Left ventricle myocardium inferior (tissue), 1 donor: ENCODE measurements at places on chromosomes 16 and 17. TPM values are rescaled to one million over a fixed set of nuclear protein-coding genes. Genes with fewer than 3 reads are reported as not detected.
A peak's percentile ranks its signal among the peaks of the same experiment; 100 is the strongest.

CA4 gene
- 12.9 TPM for total RNA-seq

NOXO1 gene
- not detected for total RNA-seq

- peak; percentile 77 for DNase-seq
Measured at GRCh38 chr17:64327201-64327930, 63.3 kb downstream of the PECAM1 start.

ITPRIPL2 gene
- 12.3 TPM for total RNA-seq

- no peak for DNase-seq
Measured at GRCh38 chr16:55871411-55872038, 3.6 kb downstream of the CES5A start.

DNA sequence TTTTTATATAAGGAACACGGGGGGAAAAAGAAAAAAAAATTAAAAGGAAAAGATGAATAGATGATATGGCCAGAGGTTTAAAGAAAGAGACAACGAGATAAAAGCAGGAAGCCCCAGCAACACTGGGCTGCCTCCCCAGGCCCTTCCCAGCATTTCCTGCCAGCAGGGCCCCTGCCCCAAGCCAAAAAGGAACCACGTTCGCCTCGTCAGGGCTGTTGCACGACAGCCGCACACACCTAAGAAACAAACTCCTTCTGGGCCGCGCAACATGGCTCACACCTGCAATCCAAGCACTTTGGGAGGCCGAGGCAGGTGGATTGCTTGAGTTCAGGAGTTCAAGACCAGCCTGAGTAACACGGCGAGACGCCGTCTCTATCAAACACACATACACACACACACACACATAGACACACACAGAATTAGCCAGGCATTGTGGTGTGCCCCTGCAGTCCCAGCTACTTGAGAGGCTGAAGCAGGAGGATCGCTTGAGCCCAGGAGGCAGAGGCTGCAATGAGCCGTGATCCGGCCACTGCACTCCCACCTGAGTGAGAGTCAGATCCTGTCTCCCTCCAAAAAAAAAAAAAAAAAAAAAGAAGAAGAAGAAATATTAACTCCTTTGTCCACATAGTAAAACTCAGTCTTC, 83.0 kb downstream of the ANKRD11 start:
- no peak for DNase-seq

C16orf96 gene
- total RNA-seq = 0.08 TPM

DNA sequence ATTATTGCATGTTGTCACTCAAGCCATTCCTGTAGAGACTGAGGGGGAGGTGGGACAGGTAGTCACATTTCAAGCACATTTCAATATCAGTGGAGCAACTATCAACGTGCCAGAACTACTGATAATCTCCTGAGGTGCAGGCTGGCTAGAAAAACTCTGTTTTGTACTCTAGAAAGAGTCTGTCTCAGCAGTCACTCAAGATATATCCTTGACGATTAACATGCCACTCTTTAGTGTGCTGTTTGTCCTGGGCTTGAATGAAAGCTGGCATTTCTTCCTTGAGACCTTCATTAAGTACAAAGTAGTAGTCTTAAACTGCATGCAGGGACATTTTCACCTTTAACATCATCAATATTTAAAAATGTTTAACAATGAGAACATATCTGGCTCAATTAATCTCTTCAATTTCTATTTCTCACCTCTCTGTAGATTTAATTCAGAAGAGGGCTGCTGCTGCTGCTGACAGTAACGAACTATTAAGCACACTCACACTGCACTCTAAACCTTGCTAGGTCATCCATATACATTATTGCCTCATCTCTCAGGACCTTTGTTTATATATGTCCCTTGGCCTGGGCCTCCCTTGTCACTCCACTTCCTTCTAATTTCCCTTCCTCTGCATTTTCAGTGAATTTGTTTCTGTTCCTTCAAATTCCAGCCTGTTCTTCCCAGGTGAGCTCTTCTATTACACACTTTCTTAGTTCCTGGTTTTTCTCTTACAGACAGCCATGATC, 412.0 kb downstream of the HAPSTR1 start:
- no peak for DNase-seq

CACNG1 gene
- total RNA-seq = not detected

DNA sequence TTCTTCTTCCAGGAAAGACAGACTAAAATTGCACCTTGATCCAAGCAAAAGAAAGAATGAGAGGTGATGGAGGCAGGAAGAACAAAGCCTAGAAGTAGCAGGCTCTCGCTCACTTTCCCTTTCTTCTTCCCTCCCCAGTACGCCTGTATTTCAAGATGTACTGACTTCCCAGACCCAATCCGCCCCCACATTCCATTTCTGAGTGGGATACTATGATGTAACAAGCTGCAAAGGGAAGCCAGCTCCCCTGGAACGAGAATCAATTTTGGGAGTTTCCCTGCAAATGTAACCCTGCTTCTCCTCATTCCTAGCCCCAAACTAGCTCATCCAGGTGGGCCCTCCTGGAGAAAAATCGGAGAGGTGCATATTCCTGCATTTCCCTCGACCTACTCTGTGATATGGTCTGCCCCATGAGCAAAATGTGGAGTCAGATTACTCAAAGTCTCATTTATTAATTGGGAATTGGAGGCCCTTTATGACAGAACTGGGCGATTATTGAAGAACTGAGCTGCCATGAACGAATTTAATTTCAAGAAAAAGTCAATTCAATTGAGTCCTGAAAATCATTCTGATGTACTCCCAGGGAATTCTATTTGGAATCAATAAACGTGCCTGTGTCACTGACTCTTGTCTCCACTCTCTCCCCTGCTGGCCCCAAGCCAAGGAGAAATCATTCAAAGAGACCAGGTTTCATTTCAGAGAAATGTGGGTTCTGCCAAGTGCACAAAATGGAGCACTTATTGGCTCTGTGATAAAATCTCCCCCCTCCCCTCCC, 398.9 kb downstream of the SHISA9 start:
- no peak for DNase-seq

SLC9A5 gene
- total RNA-seq = 1.3 TPM

TMEM238L gene
- total RNA-seq = not detected

CA7 gene
- not detected for total RNA-seq

KRT28 gene
- not detected for total RNA-seq

GRCh38 chr17:76912421-76913164, 44.4 kb downstream of the MGAT5B start:
- DNase-seq = no peak

GRCh38 chr17:6429266-6429665, 5.7 kb downstream of the AIPL1 start:
- no peak for DNase-seq

GRCh38 chr17:67095803-67096202, 51.4 kb downstream of the CACNG1 start:
- DNase-seq = no peak

GRCh38 chr16:89920723-89921122, 2.1 kb downstream of the MC1R start:
- DNase-seq = no peak

- DNase-seq = no peak
Measured at GRCh38 chr17:80930335-80931279, 61.0 kb upstream of the CHMP6 start.

PPP1R1B gene
- total RNA-seq = 0.36 TPM

NDUFAF8 gene
- total RNA-seq = 61.5 TPM

DNA sequence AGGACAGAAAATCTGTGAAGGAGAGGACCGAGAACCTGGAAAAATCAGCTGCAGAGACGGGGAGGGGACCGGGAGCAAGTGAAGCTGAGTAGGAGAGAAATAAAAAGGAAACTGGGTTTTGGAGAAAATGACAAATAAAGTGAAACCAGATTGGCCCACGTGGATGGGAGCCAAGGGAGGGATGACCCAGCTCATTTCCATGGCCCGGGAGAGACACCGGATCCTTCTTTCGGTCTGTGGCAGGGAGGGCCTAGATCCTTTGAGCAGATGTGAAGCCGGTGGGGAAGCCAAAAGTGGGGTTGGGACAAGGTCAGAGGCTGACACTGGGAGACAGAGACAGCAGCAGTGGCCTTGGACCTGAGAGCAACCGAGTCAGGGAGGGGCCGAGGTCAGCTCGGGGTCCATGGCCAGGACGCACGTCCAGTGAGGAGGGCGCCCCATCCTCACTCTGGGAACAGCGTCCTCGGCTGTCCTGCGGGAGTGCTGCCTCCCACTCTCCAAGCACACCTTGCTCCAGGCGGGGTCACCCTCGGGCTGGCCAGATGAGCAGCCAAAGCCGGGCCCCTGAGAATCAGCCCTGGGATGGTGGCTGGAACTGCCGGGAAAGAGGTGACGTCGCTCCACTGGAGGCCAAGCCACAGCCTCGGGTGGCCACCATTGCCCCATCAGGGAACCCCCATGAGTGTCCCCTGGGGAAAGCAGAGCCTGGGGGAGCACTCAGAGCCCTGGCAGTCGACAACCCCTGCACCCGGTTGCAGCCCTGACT, 50.8 kb upstream of the CDR2 start:
- peak; percentile 65 for DNase-seq

- no peak for DNase-seq
Measured at GRCh38 chr17:34580685-34581445, 1.5 kb downstream of the TMEM132E start.

- no peak for DNase-seq
Measured at GRCh38 chr17:62189377-62189776, 124.3 kb upstream of the MED13 start.

- DNase-seq = no peak
Measured at GRCh38 chr16:9970244-9970643, 212.0 kb downstream of the GRIN2A start.

GRCh38 chr16:48113001-48113400, 42.8 kb downstream of the ABCC12 start:
- DNase-seq = peak; percentile 43

- DNase-seq = no peak
Measured at GRCh38 chr17:8762012-8762411, 3.7 kb upstream of the SPDYE4 start.

GRCh38 chr17:73703917-73704316, 59.7 kb upstream of the SDK2 start:
- no peak for DNase-seq

DNA sequence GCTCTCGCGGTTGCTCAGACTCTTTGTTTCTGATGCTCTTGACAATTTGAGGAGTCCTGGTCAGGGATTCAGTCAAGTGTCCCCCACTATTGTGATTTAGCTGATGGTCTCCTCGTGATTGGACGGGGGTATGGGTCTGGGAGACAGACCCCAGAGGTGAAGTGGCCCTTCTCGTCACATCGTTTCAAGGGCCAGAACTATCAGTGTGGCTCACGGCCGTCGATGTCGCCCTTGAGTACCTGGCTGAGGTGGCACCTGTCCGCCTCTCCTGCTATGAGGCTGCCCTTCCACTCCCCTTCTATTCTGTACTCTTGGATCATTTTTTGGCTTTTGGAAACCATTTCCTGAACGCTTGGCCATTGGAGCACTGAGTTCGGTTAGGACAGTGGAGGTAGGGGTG, 7.4 kb upstream of the MEAK7 start:
- no peak for DNase-seq

DNA sequence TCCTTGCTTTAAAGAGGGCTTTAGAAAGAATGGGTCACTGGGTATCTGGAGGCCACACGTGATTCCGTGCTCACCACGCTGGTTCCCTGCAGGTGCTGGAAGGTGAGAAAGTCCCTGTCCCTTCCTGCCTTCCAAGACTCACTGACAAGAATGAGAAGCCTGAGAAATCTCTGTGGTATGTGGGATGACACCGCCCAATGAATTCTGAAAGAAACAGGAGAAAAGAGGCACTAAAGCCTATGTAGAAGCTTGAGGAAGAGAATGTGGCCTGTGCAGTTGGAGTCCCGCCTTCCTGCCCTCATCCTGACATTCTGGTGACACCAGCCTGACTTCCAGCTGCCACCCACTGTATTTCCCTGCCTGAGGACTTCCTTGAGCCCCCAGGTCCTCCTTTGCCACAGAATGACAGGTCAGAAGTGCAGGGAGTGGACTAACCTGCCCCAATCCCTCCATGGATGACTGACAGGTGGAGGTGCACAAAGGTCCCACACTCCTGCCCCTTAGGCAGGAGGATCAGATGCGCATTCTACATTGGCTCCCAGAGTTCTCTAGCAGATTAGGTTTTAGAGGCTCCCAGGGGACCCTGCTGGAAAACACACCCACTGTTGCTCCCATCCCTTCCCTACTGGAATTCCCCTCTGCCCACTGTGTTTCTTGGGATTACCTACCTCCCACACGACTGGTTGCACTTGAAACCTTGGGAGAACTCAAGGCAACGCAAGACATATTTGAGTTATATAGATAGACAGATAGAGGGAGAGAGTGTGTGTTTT, 38.6 kb upstream of the TENT4B start:
- no peak for DNase-seq

TMEM88 gene
- total RNA-seq = 26.4 TPM

GRCh38 chr17:681738-682529, 32.7 kb downstream of the VPS53 start:
- DNase-seq = no peak

GRCh38 chr17:18000030-18000408, 27.4 kb downstream of the DRC3 start:
- no peak for DNase-seq

GRCh38 chr17:82956726-82957468, 117.1 kb upstream of the ZNF750 start:
- peak; percentile 9 for DNase-seq

DNA sequence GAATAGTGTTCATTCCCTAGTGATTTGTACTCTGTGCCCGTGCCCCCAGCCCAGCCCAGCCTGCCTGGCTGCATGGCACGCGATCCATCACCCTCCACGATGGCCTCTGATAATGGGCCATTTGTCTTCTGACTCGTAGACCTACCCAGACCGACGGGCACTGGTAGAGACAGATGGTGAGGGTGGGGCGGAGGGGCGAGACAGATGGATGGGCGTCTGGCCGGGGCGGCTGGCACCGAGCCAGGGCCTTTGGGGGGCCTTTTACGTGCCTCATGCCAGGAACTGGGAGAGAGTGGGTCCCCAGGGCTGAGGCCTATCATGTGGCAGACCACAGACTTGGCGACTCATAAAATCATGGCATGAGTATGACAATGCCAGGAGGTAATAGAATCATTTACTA, 25.4 kb downstream of the CRHR1 start:
- DNase-seq = no peak

- DNase-seq = no peak
Measured at GRCh38 chr16:67213197-67214019, 13.5 kb upstream of the TMEM208 start.

HBA1 gene
- 78.7 TPM for total RNA-seq

DNA sequence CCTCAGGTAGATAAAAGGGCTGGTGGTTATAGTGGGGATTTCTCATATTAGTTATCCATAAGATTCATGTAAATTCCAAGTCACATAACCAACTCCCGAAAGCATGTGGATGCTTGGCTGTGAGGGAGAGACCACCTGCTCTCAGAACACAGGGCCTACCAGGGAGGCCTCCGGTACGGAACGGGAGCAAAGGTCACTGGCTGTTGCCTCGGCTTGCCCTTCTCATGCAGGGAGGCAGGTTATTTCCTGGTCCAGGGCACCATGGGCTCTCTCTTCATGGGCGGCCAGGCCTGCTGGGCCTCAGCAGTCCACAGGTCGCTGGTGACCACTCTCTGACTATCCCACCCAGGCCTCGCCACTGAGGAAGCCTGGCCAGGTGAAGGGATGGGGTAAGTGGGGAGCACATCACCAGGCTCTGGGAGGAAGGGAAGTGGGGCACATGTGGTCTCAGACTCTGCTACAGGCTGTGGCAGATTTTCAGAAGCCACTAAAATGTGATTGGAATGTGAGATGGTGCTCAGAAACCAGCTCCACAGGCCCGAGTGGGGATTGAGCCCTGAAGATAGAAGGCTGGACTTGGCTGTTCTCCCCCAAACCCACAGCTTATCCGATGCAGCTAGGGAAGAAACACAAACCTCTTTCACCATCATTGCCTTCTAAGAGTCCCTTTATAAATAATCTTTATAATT, 45.4 kb downstream of the HNF1B start:
- DNase-seq = no peak

- DNase-seq = no peak
Measured at GRCh38 chr16:5070431-5071186, 1.0 kb upstream of the ALG1 start.
